Aorta (tissue), 5 donors: ENCODE measurements at places on chromosomes 11 and 22. TPM values are rescaled to one million over a fixed set of nuclear protein-coding genes. Genes with fewer than 3 reads are reported as not detected.

DNA sequence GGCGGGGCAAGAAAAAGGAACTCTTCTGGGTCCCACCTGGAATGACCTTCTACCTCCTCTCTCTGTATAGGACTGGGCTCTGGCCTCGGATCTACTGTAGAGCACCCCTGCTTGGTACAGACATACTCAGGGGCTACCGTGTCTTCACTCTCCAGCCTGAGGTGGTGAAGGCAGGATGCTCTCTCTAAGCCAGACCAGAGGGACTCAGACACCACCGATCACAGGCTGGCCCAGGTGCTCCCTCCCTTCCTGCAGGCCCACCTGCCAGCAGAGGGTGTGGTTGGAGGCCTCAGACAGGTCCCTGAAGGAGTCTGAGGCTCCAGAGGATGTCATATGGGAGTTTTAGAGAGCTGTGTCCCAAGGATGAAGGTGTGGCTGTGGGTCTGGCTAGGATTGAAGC is 4.1 kb downstream of the NHERF4 start:
- DNase-seq: no peak

- DNase-seq: peak; percentile 72
These were observed 7.3 kb upstream of the BRSK2 start for GRCh38 chr11:1382429-1382828.

DNA sequence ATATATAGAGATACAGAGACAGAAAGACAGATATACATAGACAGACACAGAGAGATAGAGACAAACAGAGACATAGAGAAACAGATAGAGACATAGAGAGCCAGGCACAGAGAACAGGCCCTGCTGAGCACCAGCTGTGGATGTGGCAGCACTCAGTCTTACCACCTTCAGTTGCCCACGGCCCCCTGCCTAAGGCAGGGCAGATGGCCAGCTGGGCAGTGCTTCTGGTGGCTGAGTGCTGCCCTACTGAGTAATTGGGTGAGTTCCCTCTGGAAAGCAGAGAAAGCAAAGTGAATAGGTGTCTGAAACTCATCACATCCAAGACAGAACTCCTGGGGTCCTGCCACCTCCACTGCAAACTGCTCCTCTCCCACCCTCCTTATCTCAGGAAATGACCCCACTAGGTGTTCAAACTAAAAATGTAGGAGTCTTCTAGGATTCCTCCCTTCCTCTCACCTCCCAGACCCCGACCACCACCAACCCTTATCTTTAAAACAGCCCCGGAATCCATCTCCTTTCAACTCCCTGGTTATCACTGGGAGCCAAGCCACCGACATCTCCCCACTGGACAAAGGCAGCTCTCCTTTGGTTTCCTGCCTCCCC is 27.2 kb downstream of the SYN3 start:
- no peak for DNase-seq

DNA sequence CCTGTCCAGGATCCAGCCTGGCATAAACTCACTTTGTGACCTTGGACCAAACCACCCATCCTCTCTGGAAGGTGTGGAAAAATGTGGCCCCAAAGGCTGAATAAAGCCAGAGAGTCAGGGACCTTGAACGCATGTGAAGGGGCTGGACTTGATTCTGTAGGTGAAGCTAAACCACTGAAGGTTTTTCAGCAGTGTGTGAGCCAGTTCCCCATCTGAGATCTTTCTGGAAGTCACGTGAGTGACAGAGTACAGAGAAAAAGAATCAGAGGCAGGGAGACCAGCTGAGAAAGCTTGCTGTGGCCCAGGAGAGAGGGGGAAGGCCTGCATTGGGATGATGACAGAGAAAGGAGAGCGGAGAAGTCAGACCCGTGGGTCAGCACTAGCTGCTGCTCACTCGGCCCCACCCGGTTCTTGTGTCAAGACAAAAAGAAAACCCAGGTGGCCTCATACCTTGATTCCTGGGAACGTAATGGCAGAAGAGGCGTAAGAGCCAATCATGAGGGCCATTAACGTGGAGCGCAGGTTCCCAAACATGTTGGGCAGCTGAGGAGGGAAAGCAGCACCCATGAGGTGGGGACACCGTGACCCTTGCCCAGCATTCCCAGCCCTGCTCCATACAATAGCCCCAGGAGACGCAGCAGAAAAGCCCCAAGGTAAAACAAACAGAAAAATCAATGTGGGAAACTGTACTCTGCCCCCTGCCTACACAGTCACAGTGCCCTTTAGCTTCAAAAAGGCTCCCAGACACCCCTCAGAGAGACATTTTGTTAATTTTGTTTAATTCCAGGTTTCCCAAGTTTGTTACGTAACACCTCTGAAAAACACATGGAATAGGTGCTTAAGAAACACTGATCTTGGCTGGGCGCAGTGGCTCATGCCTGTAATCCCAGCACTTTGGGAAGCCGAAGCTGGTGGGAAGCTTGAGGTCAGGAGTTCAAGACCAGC is 17.9 kb downstream of the SLC43A1 start:
- DNase-seq: no peak

- DNase-seq: no peak
These were observed 11.1 kb downstream of the APOL5 start for GRCh38 chr22:35728639-35729308.

DNA sequence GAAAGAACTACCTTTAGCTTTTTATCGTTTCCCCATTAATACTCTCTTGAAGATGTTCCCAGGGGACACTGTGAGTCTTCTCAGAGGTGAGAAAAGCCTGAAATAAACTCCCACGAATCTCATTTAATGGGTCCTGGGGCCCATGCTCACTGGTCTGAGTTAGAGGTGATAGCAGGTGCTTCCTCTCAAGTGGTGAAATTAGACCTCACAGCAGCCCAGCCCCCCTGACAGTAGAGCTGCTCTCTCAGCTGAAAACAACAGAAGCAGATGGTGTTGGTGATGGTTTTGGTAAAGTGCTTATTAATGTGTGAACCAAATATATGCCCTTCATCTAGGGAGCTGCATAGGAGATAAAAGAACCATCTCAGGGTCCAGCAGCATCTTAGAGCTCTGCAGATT is 76.8 kb upstream of the VPREB1 start:
- no peak for DNase-seq

GRCh38 chr11:73661035-73661628 is 14.8 kb downstream of the PLEKHB1 start:
- peak; percentile 94 for DNase-seq

DNA sequence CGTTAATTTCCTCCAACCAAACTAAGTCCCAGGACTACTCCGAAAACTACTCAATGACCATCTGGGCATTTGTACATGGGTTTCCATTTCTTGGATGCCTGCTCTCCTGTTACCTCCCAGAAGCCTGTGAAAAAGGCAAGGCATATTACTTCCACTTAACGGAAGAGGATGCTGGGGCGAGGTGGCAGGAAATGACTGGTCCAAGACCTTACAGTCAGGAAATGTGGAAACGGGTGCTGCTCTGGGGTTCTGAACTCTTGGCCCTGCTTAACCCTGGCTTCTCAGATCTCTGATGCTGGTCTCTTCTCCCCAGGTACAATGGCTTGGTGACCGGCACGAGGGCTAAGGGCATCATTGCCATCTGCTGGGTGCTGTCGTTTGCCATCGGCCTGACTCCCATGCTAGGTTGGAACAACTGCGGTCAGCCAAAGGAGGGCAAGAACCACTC is 12.9 kb downstream of the ADORA2A start:
- no peak for DNase-seq

DNA sequence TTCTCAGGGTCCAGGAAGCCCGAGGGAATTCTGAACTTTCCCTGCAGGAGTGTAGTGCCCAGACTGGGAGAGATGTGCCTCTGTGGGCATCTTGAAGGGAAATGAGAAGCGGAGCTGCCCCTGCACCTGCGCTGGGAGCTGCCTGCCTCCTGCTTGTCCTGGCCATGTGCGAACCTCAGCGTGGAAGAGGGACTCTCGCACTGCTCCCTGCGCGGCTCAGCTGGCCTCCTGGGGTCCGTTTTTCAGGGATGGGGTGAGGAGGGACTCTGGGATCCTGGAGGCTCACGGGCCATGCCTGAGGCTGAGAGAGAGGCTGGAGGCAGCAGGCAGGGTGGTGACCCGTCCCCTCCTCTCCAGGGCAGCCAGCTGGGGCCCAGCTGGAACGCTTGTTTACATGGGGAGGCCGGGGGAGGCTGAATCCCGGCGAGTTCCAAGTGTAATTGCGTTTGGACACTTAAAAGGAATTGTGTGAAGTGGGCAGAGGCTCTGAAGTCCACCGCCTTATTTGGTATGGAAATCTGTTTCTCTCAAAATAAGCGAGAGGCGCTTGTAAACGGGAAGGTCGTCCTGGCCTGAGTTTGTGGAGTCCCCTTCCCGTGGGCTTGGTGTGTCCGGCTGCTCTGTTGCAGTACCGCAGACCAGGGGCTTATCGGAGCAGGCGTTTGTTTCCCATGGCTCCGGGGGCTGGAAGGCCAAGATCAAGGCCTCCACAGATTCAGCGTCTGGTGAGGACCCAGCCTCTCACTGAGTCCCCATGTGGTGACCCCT is 1.2 kb upstream of the MRGPRF start:
- peak; percentile 87 for DNase-seq

DNA sequence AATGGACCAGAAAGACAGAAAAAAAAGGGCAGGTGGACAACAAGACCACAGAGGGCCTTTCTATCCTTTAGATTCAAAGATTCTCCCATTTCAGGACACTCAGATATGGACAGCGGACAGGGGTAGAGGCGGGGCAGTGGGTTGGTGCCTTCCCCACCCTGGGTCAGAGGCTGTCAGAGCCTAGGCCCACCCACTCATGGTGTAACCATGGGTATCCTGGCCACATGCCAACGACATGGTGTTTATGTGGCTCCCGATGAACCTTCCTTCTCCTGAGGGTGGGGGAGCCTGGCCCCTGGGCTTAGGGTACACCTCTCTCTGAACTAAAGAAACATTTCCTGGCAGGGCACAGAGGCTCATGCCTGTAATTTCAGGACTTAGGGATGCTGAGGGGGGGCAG is 14.3 kb upstream of the P2RY2 start:
- no peak for DNase-seq

DNA sequence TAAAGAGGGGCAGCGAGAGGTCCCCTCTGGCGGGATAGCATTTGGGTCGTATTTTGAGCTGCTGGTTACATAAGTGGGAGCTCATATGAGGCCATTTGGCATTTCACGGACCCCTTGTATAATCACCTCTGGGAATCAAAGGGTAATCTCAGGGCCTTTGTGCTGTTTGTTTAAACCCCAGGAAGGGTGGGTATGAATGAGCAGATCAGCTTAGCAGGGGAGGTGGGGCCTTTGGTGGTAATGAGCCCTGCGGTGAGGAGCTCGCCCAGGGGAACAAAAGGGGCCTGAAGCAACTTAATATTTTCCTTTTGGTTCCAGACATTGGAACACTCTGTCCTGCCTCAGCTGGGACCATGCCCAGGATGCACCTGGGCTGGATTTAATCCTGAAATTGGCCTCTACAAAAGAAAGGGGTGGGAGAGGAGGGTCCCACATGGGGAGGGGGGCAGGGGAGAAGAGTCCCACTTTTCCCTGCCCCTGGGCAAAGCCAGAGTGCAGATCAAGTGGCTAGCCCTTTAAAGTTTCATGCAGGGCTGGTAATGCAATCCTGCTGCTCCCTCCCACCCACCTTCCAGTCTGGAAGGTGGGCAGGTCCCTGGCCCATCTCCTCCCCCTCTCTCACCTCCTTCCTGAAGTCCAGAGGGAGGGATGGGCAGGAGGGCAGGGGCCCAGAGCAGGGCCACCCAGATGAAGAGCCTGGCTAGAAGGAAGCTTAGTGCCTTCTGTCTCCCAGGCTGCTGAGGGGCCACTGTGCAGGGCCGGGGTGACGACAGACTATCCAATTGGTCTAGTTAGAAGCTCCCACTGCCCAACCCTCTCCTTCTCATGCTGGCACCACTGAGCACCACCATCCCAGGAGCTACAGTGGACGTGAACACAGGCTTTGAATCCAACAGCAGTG is 10.5 kb downstream of the TSKU start:
- DNase-seq: no peak

GRCh38 chr11:16942342-16942741 is 71.9 kb downstream of the PLEKHA7 start:
- no peak for DNase-seq

DNA sequence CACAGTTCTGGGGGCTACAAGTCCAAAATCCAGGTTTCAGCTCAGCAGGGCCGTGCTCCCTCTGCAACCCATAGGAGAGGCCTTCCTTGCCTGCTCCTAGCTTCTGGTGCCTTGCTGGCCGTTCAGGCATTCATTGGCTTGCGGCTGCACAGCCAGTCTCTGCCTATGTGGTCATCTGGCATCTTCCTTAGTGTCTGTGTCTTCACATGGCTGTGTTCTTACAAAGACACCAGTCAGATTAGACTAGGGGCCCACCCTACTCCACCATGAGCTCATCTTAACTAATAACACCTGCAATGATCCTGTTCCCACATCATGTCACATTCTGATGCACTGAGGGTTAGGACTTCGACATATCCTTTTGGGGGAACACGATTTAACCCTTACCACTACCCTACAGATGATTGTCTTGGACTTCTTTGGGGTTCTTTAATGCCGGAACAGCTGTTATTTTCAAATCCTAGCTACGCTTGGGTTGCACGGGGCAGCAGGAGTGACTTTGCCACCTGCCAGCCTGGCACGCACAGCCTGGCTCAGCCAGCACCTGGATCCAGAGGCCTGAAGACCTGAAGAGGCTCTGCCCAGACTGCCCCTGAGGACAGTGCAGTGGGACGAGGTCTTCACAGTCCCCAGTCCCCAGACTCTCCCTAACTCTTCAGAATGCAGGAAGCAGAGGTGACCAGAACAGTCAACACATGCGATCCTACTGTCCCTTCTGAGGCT is 7.7 kb upstream of the NEAT1 start:
- peak; percentile 51 for DNase-seq

DNA sequence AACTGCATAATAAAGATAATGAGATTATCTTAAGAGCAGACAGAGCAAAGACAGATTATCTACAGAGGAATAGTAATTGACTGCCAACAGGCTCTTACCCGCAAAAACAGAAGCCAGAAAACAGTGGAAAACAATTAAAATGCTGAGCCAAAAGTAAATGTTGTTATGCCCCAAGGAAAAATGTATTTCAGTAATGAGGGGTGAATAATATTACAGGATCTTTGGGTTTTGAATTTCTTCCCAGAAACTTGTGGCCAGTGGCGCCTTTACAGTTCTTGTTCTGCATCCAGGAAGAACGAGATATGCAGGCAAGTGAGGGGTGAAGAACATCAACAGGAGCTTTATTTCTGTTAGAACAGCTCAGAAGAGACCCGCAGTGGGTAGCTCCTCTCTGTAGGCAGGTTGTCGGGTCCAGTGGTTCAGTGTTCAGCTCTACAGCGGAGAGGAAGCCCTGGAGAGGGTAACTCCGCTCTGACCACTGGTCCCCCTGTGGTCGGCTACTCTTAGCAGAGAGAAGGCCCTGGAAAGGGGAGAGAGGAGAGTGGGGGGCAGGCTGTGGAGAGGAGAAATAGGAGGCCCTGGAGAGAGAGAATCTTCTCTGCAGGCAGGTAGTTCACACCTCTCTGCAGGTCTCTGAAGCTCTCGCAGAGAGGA is 51.8 kb upstream of the SC5D start:
- no peak for DNase-seq

- no peak for DNase-seq
These were observed 200.6 kb downstream of the CEP164 start for GRCh38 chr11:117528097-117528721.

The NPAS4 gene
- total RNA-seq: 7.0 TPM

The CALCA gene
- total RNA-seq: not detected

The POU2AF2 gene
- total RNA-seq: not detected

The IL18 gene
- total RNA-seq: 11.1 TPM

The BDNF gene
- total RNA-seq: 6.2 TPM

The KRTAP5-11 gene
- total RNA-seq: not detected

The SPDYC gene
- not detected for total RNA-seq

The C1QTNF5 gene
- 42.4 TPM for total RNA-seq
